Neural crest cell (in vitro differentiated cells): ENCODE measurements at places on chromosomes 4 and X.

DNA sequence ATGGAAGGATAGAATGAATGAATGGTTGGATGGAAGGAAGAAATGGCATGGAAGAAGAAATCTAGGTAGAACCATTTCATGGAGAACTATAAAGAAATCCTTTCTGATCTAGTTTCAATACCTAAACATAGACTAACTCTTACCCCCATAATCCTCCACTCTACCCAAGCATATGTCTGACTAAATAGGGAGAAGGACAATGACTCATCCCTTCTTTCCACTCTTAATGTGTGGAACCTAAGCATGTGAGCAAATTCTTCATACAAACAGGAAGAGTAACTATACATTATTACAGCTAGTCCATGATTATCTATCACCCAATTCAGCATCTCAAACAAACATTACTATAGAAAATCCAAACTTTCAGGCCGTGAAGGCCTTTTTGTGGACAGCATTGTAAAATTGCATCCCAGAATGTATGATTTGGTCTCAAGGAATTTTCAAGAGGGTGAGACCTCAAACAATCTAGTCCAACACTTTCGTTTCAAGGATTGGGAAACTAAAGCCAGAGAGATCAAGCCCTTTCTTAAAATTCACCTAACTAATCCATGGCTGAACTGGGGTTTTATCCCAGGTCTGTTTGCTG, 11.2 kb downstream of the C1QTNF7 start:
- DNase-seq, result no peak

DNA sequence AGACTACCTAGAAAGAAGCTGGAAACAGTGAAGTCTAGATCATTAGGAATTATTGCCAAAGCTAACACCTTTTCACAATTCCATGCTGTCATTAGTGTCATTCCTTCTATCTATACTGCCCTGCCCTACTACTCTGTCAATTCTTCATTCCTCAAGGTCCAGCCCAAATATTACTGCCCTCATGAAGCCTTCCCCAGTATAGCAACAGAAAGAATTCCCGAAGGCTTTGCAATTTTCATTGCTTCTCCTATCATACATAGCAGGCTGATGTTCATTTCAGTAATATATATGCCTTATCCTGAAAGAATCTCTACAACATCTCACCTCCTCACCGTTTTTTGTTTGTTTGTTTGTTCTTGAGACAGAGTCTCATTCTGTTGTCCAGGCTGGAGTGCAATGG, 63.9 kb downstream of the APBB2 start:
- DNase-seq, result no peak

- DNase-seq, result no peak
These were observed 7.0 kb downstream of the CD38 start for GRCh38 chr4:15784959-15785634.

DNA sequence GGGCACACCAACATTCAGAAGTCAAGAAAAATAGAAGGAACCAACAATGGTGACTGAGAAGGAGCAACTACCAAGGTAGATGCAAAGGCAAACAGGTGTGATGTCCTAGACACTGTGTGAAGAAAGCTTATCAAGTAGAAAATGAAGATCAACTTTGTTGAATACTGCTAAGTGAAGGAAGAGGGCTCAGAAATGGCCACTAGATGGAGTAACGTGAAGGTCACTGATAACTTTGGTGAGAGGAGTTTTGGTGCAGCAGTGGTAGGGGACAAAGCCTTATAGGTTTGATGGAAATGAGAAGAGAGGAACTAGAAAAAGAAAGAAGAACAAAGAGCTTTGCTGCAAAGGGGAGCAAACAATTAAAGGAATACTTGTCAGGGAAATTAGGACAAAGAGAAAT, 23.5 kb downstream of the OTC start:
- peak; percentile 1 for DNase-seq

GRCh38 chr4:31482691-31483090, 762.5 kb downstream of the PCDH7 start:
- no peak for DNase-seq

DNA sequence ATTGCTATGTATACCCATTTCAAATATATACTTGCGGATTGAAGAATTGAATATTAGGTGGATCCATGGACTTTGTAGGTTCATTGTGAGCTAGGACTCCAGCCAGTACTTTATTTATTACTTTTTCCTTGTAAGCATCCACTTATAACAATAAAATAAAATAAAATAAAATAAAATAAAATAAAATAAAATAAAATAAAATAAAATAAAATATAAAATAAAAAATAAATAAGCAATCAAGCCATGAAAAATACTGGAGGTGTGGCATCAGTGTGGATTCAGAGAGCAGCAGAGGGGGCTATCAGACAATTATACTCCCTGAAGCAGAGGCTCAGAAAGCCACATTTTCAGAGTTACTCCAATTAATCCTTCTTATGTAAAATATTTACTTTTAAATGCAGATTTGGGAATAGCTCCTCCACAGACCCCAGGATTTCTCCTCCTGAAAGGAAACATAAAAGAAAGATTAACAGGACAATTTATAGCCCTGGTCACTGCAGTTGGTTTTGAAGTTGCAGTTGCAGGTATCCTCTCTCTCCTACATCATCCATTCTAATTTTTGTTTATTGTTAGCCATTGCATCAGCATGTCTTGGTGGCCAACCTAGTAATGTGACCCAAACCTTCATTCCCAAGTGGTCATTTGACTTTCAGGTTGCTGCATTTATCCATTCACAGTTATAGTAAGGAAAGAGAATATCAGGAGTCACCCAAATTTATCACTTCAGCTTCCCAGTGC, 2025.2 kb upstream of the IGFBP7 start:
- DNase-seq, result no peak
